ENCODE measurements at places on chromosomes 12 and 14.
A peak's percentile ranks its signal among the peaks of the same experiment; 100 is the strongest.

DNA sequence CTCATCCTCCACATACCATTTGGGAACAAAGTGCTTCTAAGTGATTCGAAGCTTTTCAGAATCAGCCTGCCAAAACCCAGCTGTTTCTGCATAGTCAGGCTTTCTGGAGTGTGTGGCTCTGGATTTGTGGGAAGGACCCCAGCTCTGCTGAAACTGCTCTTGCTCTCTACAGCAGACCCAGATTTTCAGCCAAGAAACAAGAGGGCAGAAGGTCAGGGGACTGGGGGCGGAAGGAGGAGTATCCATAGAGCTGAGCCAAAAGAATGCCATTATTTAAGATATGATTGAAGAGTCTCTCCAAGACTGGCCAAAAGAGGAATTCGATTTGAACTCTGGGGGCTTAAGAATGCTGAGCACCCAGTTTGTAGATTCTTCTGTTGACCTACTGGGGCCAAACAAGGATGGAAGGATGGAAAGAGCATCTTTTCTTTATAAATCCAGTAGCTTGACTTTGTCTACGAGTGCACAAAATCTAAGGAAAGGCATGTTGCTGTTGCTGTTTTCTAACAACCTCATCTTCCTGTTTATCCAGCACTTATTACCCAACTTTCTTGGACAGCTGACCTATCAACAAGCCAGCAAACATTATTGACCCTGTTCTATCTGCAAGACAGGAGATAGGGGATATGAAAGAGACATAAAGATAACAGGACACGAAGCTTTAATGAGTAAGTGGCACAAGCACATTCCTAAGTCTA is 29.2 kb downstream of the FBLN5 start:
- no peak for DNase-seq

DNA sequence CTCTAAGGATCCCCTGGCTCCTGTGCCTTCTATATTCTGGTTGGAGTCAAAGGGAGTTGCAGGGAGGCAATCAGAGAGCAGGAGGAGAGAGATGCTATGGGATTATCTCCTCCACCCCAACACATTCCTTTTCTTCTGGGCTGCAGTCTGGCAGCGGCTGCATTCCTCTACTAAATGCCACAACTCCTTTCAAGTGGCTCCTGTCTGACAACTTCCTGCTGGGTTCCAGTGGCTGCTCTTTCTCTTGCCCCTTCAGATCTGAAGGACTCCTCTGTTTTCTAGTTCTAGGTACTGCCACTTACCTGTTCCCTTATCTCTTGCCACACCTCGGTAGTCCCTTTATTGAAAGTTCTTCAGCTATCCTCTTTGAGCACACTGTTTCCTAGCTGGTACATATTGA is 425.0 kb downstream of the SNAPC1 start:
- DNase-seq, result no peak

DNA sequence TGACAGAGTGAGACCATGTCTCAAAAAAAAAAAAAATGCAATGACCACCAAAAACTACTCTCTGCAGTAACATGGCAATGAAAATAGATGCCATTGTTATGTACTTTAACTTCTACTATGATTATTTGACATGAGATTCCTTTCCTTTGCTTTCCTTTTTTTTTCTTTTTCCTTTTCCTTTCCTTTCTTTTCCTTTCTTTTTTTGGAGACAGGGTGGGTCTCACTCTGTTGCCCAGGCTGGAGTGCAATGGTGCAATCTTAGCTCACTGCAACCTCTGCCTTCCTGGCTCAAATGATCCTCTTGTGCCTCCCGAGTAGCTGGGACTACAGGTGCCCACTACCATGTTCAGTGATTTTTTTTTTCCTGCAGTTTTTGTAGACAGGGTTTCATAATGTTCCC is 24.9 kb upstream of the ETFBKMT start:
- no peak for DNase-seq

- DNase-seq, result no peak
Observed at GRCh38 chr12:130752692-130753230, 36.7 kb upstream of the RIMBP2 start.

DNA sequence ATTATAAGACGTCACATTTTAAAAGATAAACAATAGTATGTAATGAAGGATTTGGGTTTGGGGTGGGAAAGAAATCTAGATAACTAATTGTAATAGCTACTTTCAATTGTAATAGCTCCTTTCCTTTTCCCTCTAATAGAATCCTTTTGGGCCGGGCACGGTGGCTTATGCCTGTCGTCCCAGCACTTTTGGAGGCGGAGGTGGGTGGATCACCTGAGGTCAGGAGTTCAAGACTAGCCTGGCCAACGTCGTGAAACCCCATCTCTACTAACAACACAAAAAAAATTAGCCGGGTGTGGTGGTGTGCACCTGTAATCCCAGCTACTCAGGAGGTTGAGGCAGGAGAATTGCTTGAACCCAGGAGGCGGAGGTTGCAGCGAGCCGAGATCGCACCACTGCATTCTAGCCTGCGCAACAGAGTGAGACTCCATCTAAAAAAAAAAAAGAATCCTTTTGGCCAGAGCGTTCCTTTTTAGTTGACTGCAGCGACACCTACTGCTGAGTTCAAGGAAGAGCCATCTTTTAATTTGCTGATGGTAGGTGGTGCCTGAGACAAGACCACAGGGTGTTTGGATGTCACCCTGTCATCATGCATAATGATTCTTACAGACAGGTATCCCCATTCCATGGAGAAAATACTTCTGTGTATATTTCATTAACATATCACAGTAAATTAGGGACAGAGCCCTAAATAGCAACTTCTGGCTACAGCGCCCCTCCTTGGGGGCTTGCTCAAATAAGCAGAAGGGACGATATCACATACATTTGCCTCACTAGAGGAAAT is 79.5 kb downstream of the ARMH4 start:
- peak; percentile 27 for DNase-seq

GRCh38 chr12:41264281-41264680 is 76.2 kb downstream of the PDZRN4 start:
- DNase-seq, result no peak

GRCh38 chr14:74886001-74886400 is 4.3 kb downstream of the DLST start:
- no peak for DNase-seq

DNA sequence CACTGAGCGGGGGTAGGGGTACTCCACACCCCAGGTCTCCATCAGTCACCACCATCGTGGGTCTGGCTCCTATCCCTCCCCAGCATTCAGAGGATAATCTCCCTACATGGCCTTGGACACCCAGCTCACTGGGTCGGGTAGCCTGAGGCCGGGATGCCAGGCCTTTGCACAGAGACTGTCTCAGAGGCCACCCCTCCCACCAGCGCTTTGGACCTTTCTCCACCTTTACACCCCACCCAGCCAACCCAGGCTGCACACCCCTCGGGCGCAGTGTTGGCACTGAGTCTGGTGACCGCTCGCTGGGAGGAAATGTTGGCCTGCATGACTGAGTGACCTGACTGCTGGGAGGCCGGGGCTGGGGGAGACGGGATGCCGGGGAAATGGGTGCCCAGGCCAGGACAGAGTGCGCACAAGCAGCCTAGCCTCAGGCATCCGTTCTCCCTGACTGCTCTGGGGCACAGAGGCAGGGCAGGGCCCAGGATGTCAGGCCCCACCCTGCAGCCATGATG is 10.6 kb upstream of the LBHD2 start:
- DNase-seq, result no peak

DNA sequence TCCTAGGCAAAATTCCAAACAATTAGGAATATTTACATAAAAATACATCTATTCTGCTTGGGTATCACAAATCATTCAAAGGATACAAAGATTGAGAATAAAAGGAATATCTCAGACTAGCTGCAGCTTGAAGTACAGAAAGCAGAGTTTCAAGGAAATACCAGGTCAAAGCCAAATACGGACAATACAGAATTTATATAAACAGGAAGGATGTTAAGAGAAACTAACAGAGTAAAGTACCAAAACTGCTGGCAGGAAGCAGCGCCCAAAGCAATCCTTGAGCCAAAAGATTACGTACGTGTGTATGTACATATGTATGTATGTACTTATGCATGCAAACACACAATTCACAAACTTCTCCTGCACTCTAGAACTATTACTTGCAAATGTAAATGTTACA is 86.6 kb downstream of the PPP1R12A start:
- no peak for DNase-seq

DNA sequence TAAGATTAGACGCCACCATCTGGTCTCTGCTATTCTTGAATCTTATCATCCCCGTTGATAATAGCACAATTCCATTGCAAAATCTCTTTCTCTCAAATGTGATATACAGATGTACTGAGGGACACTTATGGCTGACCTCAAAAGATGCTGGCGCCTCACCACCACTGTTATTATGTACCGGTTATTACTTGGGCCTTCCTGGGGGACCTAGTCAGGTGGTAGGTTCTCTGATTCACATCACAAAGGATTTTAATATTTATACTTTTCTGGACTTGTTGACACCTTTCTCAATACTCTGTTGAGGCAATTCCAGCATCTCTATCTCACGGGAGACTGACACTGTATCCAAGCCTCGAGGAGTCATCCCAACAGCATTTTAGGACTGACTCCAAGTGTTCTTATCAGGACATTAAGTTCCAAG is 21.3 kb upstream of the FAM234B start:
- no peak for DNase-seq

DNA sequence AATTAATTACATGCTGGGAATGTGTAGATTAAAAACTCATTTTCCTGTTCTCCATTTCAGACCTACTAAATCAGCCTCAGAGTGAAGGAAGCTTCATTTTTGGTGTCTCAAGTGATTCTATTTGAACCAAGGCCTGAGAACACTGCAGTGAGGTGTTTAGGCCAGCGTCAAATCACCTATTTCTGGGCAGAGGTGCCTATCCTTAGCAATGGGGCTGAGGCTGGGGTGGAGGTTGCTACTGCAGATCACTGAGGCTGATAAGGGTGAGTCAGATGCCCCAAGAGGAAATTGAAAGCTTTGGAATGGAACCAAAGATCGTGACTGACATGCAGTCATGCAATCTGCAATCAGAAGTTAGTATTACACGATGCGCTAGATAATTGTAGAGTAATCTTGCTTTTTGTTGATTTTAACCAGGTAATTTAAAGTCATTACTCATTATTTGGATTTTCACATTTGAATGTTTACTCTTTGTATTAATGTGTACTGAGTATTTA is 4.4 kb downstream of the TXNRD1 start:
- peak; percentile 81 for DNase-seq

DNA sequence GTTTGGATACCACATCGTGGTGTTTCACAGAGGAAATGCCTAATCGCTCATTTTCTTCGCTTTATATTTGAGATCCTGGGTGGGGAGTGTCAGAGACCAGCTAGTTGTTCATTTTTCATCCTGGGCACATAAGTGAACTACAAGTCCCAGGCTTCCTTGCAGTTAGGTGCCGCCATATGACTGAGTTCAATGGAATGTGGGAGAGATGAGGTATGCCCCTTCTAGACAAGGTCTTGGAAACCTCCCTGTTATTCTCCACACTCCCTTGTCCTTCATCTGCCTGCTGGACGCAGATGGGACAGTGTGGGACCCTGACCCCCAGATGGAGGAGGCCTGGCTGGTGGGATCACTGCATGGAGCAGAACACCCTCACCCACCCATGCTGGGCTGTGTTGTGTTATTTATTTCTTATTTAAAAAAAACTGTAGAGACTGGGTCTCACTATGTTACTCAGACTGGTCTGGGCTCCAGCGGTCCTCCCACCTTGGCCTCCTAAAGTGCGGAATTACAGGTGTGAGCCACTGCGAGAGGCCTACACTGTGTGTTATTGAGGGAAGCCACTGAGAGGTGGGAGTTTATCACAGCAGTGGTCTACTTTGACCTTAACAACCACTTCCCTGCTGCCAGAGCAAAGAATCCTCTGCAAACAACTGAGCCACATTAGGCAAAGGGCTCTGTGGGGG is 42.9 kb upstream of the VRK1 start:
- DNase-seq, result no peak

- no peak for DNase-seq
Observed at GRCh38 chr12:9332564-9332963, 124.4 kb upstream of the PZP start.

DNA sequence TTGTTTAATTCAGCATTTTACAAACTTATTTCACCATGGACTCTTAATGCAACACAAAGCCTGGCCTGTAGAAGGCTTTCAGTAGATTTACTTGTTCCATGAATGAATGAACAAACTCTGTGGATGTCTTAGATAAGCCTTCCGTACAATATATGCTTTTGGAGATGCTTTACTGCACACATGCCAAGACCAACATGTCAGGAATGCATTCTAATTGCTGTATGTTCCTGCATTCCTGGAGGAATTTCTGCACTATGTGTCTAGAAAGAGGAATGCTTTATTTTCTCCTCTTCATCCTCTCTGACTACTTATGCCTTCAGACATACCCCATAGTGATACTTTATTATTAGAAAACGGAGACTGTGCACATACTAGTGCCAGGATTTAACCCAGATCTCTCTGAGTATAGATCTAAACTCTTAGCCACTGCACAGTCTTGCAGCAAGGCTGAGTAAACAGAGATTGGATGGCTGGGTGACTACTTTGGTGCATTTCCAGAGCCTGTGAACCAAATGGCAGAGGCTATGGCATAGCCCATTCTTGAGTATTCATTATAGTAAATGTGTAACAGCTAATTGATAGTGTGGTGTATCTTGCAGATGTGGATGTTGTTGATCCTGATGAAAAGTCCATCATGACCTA is 108.2 kb downstream of the SYNE2 start:
- DNase-seq, result no peak

- no peak for DNase-seq
Observed at GRCh38 chr14:59208954-59209353, 20.5 kb downstream of the DAAM1 start.

GRCh38 chr14:102907980-102908730 is 14.3 kb upstream of the AMN start:
- no peak for DNase-seq

GRCh38 chr12:68239309-68239982 is 13.8 kb upstream of the IL26 start:
- no peak for DNase-seq

DNA sequence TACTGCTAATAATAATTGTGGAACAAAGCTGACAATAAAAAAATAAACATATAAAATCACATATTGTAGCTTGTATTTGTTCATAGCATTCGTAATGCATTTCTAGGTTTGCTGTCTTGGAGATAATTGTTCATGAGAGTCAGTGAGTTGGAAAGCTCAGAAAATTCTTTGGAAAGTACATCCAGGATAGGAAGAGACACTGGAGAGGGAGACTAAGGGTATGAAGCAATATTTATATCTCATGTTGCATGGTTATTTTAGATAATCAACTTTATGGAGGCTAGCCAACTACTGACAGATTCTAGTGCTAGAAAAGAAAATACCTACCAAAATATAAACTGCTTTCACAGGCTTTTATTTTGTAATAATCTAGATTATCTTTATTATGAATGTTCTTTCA is 1095.2 kb downstream of the FSCB start:
- no peak for DNase-seq

DNA sequence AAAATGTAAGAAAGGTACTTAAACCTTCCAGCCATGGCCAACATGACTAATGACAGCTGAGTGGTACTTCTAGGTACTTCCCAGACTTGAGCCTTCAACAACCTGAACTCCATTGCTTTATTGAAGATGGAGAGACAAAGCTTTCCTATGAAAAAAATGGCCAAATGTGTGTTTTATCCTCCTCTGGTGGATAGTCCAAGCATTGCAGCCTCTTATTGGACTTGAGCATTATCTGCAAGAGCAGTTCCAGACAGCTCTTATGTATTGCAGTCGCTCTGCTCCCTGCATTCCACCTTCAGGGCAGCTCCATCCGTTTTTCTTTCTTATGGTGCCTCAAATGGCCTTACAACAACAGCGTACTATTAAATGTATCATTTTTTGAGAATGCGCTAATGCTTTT is 588.2 kb downstream of the NRXN3 start:
- no peak for DNase-seq

GRCh38 chr12:113184098-113184899 is 979 bp downstream of the DDX54 start:
- DNase-seq, result no peak

GRCh38 chr14:60183138-60183537 is 17.9 kb upstream of the DHRS7 start:
- no peak for DNase-seq
